RPMI8226 (cell line): ENCODE measurements at places on chromosomes 11 and 22.

DNA sequence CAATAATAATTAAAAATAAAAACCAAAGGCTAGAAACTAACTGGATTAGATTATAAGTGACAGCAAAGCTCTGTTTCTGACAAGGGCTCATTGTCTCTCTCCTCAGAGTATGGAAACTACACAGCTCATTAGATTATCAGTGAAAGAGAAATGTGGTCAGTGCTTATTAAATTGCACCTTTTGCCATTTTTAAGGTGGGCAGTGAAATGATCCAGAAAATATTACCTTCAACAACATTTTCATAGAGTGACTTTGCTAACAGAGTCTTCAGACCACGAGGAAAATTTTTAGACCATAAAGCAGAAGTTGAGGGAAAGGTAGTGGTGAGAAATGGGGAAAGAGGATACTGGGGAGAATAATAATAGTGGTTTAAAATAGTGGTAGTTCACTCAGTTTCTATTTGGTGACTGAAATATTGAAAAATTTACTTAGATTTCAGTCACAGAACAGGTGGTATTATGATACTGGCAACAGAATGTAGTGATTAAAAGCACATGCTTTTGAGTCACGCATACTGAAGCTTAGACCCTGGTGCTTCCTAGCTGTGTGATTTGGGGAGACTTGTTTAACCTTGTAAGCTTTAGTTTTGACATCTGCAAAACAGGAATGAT, 684.0 kb upstream of the CCDC90B start:
- DNase-seq = no peak

- DNase-seq = no peak
These were observed 1.9 kb downstream of the MS4A1 start for GRCh38 chr11:60457576-60457975.

DNA sequence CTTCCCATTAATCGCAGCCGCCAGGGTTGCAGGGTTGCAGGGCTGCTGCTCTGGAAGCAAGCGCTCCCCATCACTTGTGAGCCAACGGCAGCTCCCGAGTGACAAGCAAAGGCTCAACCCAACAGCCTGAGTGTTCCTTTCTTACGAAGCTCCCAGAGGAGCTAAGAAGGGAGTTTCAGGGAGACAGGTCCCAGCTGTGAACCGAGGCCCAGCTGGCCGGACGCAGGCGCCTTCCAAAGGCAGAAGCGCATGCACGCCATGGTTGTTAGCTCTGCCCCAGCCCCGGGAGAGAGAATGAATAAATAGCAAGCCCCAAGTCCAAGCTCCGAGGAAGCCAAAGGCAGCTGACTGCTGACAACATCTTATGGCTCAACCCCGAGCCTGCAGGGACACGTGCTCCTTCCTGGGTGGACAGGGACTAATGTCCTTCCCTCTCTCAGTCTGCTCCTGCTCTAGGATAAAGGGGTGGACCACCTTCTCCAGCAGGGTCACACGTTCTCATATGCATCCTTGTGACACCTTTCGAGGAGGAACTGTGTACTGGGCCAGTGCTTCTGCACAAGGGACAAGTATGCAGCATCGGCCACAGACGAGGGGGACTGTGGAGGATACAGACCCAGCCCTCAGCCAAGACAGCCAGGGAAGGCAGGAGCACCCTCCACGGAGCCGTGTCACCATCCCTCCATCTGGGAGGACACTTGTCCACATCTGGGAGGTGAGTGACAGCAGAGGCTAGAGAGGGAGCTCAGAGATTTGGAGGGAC, 29.9 kb downstream of the SHANK2 start:
- no peak for DNase-seq

GRCh38 chr11:104046331-104046730, 9.9 kb downstream of the DDI1 start:
- no peak for DNase-seq

- no peak for DNase-seq
These were observed 4.5 kb downstream of the OR9Q2 start for GRCh38 chr11:58193391-58193790.
